ENCODE measurements at places on chromosomes 5 and 9.

DNA sequence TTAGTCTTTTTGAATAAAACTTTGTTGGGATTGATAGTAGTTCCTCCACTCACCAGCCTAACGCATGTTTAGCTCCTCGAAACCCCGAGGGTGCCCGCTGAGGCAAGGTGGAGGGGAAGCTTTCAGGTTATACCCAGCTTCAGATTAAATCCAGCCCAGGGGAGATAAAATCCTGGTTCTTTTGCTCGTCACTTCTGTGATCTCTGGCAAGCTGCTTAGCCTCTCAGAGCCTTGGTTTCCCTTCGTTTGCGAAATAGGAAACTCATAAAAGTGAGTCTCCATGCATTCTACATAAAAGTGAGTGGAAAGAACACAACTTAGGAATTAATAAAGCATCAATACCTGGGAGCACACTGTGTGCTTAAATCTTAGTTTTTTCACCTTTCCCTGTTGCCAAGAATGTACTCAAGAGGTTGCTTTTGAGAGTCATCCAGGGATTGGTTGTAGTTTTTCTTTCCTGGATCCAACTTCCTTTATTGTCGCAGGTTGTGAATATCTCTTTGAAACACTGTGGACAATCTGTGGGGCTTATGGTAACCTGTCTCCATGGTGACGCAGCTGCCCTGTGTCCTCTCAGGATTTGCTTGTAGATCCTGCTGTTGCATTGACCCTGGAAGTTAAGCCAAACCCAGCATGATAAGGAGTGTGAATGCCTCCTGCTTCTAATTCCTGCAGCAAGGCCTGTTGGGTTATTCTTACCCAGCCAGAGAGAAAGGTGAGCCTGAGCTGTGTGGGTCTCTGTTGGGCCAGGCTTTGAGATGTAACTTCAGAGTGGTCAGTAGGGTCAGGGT is 2.0 kb downstream of the GALNT12 start:
- DNase-seq: peak; percentile 90

GRCh38 chr5:162806195-162806594 is 631.2 kb upstream of the CCNG1 start:
- DNase-seq: no peak

- no peak for DNase-seq
Observed at GRCh38 chr9:125850763-125851162, 103.6 kb downstream of the PBX3 start.

- DNase-seq: no peak
Observed at GRCh38 chr9:85024374-85024773, 354.8 kb downstream of the NTRK2 start.

DNA sequence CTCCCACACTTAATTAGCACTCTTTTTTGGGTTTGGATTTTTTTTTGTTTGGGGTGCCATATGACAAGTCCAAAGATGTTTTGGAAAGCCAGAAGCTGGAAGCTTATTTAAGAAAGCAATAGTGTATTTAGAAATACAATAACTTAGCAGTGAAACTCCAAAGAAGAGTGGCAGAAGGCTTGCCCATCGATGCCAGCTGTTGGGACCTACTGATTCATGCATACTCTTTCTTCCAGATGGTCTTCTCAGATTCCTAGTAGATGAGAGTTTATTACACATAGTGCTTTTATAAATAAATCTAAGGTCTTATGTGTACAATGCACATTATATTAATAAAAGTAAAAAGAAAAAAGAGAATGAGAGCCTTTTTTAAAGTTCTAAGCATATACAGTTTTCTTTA is 374.6 kb downstream of the OSTF1 start:
- no peak for DNase-seq

GRCh38 chr9:22124263-22125011 is 115.3 kb upstream of the CDKN2B start:
- no peak for DNase-seq

GRCh38 chr5:123155446-123155960 is 66.5 kb downstream of the PRDM6 start:
- DNase-seq: no peak

All from WERI-Rb-1 (cell line).